ENCODE measurements at places on chromosomes 6 and 20.

GRCh38 chr20:60255866-60256265 lies 297.6 kb downstream of the CDH26 start:
- no peak for DNase-seq

- DNase-seq = no peak
These were observed 177.3 kb downstream of the GMPR start for GRCh38 chr6:16415677-16416076.

DNA sequence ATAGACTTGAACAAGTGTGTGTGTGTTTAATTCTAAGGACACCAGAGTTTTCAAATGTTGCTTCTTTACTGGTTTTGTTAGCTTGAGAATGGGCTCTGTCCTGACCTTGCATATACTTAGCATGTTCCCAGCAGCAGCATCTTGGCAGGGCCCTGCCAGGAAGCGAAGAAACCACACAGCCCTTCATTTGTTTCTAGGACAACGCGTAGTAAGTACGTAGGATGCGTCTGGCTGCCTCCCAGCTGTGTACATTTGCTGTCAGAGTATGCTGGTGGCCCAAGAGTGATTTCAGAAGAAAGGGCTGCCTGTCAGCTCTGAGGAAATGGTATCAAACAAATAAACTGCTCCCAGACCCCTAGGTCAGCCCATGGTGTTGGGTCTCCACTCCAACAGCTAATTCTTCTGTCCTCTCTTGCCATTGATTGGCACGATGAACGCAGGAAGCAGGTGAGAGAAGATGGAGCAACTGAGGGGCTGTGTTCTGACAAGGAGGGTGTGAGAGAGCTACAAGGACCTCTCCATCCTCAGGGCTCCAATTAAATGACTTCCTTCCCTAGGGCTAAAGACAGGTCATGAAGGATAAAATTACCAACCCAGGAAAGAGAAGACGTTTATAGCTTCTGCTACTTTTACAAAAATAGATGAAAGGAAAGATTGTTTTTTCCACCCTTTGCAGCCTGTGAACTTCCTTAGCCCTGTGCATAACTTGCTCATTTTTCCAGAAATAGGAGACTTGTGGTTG lies 55.9 kb upstream of the HDDC2 start:
- DNase-seq = peak; percentile 69

GRCh38 chr6:20058912-20059311 lies 153.4 kb downstream of the MBOAT1 start:
- no peak for DNase-seq

- DNase-seq = no peak
These were observed 13.4 kb upstream of the STX16 start for GRCh38 chr20:58637466-58638213.

- no peak for DNase-seq
These were observed 202.8 kb downstream of the DLL1 start for GRCh38 chr6:170087941-170088581.

DNA sequence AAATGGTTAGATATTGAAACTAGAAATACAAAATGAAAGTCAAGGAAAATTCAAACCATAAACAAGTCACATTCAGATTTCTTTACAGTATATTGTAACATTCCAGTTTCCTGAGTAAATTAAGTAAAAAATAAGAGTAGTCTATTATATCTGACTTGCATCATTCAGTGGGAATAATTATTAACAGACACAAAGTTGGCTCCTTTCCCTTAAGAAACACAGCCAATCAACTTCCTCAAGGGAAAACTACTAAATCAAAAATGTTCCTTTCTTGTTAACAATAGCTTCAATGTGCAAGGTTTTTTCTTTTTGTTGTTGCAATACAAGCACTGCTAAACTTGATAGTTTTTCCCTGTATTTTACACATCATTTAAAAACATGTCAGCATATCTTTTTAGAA lies 33.2 kb downstream of the DNAAF9 start:
- no peak for DNase-seq

DNA sequence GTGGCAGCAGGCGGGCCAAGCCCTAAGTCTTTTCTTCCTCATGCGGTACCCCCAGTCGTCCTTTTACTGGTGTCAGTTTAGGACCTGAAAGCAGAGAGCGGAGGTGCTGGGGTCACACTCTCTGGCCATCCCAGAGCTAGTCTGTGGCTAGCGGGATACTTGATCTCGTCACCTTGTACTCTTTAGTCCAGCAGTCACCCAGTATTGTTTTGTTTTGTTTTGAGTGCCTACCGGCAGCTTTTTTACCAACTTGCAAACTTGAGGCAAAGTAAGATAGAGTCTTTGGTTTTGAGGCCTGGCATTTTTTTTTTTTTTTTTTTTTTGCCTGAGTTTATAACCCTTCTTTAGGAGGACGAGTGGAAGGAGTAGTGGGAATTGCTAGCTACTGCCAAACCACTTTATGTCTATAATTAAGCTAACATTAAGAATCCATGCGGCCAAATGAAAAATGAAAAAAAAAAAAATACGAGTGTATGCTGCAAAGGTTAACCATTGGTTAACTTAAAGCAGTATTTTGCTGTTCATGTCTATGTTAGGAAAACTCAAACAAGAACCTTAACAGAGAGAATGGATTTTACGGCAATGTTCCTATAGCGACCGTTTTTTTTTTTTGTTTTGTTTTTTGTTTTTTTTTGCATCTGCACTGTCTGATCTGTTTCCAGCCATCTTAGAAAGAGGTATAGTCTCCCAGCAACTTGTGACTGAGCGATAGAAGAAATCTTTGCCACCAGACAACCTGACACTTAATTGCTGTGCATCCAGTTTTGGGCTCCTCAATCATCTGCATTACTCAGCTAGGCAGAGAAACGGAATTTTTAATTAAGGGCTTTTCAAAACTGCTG lies 56.9 kb downstream of the FAM217A start:
- peak; percentile 31 for DNase-seq

DNA sequence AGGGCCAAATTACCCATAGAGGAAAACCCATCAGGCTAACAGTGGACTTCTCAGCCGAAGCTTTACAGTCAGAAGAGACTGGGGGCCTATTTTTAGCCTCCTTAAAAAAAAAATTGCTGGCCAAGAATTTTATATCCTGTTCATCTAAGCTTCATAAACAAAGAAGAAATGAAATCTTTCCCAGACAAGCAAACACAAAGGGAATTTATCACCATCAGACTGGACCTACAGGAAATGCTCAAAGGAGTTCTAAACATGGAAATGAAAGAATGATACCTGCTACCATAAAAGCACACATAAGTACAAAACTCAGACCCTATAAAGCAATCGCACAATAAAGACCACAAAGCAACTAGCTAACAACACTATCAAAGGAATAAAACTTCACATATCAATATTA lies 19.3 kb downstream of the DTNBP1 start:
- no peak for DNase-seq

DNA sequence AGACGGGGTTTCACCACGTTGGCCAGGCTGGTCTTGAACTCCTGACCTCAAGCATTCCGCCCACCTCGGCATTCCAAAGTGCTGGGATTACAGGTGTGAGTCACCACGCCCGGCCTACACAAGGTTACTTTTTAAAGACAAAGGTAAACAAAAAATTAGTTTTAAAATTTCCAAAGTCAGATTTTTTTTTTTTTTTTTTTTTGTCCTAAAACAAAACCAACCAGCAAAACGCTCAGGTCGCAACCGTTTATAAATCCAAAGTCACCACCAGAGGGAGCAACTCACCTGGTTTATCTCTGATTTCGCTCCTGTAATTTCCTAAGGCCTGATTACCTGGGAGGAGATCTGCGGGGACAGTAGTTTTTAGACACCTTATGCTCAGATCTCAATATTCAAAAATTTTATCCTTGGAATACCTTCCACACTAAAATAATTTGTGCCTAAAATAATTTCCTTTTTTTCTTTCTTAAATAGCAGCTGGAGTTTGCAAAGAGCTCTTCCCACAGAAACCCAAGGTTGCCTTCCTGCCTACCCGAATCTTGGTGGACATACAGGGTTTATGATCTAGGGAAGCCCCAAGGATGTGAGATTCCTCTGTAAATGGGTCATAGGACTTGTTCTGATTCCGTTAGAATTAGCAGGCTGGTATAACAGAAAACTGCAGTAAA lies 19.8 kb upstream of the TREM1 start:
- no peak for DNase-seq

- no peak for DNase-seq
These were observed 184.2 kb downstream of the COL9A1 start for GRCh38 chr6:70118670-70119069.

DNA sequence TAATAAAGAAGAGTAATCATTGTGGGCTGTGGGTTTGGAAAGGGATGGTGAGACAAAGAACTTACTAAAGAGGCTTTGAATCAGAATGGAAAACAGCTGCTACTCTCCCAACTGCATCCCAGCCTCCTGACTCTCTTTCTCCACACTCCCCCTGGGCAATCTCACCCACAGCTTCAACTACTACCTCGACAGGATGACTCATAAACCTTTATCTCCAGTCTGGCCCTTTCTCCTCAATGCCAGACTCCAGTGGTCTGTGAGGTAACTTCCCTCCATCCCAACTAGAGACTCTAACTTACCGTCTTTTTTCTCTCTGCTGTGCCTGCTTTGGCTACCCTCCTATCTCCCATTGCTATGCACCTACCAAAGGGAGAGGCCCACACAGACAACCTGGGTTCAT lies 135.3 kb upstream of the RREB1 start:
- no peak for DNase-seq

DNA sequence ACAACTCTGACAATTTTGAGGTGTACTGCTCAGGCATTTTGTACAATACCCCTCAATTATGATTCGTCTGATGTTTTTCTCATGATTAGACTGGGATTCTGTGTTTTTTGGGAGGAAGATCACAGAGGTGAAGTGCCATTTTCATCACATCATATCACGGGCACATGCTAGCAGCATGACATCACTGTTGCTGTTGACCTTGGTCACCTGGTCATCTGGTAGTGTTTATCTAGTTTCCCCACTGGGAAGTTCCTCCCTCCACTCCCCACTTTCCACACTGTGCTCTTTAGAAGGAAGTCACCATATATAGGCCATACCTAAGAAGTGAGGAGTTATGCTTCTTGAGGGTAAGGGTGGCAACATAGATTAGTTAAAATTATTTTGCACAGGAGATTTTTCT lies 20.8 kb downstream of the GCM2 start:
- no peak for DNase-seq

DNA sequence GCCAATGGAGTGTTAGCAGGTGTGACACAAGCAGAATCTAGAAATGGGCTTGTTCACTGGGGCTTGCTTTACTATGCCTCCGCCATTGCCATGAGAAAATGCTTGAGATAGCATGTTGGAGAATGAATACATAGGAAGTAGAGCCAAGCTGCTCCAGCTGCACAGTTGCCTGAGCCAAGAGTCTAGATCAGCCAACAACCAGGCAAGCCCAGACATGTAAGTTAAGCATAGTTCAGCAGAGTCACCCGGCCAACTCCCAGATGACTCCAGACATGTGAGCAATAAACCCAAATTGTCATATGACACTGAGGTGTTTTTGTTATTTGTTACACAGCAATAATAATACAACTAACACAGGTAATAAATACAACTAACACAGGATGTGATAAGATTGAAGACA lies 167.9 kb downstream of the HAO1 start:
- no peak for DNase-seq

GRCh38 chr6:161748535-161749416 lies 474.9 kb upstream of the AGPAT4 start:
- DNase-seq = no peak

DNA sequence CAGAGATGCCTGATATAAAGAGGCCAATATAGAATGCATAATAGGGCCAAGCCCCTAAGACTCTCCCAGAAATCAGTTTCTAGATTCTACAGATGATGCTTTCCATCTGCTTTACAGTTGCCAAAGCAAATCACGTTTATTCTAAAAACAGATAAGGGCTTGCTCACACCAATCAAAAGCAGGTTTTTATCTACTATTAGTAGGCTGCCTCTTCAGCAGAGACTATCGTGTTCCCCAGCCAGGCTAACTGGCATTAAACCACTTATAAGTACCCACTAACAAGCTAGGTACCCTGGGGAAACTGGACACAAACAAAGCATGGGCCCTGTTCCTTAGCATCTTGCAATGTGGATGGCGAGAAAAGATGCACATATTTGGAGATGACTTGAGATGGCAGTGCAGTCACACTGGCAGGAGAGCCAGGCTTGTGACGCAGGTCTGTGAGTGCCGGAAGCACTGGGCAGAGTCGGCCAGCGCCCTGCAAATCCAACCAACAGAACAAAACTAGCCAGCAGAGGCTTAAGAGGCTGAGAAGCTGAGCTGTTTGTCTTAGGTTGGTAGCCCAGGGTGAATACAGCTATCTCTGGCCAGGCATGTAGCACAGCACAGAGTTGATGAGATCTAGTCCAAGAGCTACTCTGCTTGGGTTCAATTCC lies 73.4 kb downstream of the GFOD1 start:
- peak; percentile 60 for DNase-seq

DNA sequence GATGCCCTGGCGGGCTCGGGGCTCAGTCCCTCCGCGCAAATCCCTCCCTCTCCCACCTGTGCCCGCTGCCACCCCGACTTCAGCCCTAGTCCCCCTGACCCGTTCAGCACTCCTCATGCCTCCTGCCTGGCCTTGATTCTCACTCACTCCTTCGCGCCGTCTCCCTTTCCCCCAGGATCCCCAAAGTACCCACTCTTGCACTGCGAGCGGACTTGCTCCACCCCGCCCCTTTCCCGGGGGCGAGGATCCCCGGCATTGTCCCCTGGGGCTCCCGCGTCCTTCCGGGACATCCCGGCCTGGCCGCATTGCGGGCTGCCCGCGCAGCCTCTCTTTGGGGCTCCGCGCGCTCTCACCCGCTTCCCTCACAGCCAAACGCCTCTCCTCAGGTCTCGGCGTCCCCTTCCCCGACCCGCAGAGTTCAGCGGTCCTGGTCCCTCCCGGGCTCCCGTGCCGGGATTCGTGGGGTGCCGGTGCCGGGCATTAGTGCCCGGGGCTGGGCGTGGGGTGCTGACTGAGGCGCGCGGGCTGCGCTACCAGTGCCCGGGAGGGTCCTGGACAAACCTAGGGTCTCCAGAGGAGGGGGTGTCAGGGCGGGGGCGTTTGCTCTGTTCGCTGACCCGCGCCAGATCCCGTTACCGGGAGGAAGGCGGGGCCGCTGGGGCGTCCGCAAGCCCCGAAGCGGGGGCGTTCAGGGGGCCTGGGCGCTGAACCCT lies 45.5 kb upstream of the SUPT3H start:
- no peak for DNase-seq

GRCh38 chr20:1392443-1392692 lies 486 bp downstream of the FKBP1A start:
- DNase-seq = no peak

DNA sequence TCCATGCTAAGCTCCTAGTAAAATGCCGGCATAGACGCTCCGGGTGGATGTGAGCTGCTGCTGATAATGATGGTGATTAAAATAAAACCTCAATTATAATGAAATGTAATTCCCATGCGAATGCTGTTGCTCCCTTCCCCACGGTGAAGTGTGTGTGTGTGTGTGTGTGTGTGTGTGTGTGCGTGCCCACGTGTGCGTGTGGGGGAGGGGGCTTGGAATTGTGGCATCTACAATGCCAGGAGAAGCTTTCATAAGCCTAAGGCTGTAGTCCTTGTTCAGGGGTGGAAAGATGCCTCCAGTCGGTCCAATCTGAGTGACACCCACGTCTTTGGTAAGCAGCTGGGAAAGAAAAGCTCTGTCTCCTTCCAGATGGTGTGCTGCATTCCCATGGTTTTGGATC lies 137.9 kb downstream of the CDH26 start:
- DNase-seq = peak; percentile 59
